ENCODE measurements at places on chromosomes 4 and X.

- no peak for DNase-seq
These were observed 50.5 kb downstream of the HELT start for GRCh38 chr4:185068837-185069236.

GRCh38 chrX:45689971-45690370, 489.3 kb upstream of the DIPK2B start:
- no peak for DNase-seq

DNA sequence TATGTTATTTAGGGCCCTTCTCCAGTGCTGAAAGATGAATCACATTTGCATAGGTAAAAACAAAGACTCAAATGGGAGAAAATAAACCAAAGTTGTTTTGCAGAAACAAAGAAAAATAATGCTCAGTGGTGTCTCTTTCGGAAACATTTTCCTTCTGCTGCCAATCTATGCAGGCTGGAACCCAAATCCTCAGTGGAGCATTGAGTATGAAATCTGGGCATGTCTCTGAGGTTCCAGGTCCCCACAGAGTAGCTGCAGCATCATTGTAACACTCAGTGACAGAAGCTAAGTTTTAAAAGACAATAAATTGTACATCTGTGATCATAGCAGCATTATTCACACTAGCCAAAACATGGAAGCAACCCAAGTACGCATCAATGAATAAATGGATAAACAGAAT, 303.6 kb downstream of the FBXW7 start:
- no peak for DNase-seq

- DNase-seq = no peak
These were observed 320.5 kb upstream of the EMCN start for GRCh38 chr4:100838286-100838685.

GRCh38 chr4:90419124-90419711, 292.0 kb downstream of the CCSER1 start:
- DNase-seq = no peak

- DNase-seq = no peak
These were observed 23.5 kb downstream of the OTC start for GRCh38 chrX:38375891-38376290.

DNA sequence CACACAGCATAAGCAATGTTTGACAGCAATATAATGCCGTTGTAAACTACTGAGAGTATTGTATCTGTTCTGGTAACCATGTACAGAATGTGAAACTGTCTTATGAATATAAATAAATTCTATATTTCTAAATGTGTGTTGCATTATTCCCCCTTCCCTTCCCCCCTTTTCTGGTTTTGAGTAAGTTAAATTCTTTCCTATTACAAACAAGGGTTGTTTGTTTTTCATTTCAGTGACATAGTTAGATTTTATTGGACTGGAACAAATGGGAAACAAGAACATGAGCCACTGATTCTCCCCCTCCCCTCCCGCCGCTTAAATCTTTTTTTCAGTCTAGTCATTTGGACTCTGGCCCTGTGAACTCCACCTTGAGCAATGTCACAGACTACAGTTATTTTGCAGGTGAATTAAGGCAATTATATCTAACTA, 69.8 kb downstream of the GPAT3 start:
- no peak for DNase-seq

DNA sequence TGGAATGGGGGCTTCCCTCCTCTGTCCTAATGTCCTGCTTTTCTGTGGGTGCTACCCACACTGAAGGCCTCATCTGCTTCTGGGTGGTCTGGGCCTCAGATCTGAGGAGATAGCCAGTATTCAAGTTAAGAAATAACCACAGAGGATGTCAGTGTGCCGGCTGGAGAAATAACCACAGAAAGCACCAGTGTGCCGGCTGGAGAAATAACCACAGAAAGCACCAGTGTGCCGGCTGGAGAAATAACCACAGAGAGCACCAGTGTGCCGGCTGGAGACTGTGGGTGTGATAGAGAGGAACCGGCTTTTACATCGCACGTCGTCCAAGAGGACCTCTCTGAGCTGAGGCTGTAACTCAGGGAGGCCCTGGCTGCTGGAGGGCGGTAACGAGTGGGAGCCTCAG, 65.7 kb upstream of the PSAPL1 start:
- no peak for DNase-seq

DNA sequence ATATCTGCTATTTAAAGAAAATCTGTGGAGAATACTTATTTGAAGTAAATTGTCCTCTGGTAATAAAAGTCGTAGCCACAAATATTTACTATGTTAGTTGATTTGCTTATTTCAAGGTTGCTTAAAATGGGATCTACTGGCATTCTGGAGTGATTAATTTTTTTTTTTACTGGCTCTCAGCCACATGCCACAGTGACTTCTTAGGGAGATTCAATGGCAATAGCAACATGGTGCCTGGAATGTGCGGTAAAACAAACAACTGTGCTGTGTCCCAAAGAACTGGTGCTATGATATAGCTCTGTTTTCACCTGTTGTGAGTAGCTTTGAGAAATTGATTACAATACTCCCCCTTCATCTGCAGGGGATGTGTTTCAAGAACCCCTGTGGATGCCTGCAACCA, 324.3 kb downstream of the GPAT3 start:
- no peak for DNase-seq

- DNase-seq = no peak
These were observed 13.5 kb downstream of the RXFP1 start for GRCh38 chr4:158535130-158535614.

- peak; percentile 1 for DNase-seq
These were observed 88.4 kb downstream of the ZXDA start for GRCh38 chrX:57821703-57822387.

GRCh38 chr4:139042981-139043460, 27.4 kb downstream of the NOCT start:
- no peak for DNase-seq

GRCh38 chr4:151717909-151718628, 42.7 kb downstream of the GATB start:
- DNase-seq = no peak

DNA sequence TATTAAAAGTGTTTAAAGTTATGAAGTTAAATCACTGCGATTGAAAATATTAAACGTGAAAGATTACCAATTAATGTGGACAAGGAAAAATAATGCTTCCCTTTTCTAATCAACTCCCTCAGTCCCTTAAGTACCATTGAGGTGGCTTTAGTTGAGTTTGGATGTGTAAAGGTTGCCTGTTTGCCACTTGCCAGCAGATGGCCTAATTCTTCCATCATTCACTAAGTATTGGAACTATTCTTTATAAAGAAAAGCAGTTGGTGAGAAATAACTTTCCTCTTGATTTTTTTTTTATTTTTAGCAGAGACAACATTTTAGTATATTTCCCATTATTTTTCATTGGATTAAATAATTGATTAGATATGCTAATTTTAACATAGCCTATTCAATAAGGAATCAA, 295.9 kb upstream of the TACR3 start:
- DNase-seq = no peak

DNA sequence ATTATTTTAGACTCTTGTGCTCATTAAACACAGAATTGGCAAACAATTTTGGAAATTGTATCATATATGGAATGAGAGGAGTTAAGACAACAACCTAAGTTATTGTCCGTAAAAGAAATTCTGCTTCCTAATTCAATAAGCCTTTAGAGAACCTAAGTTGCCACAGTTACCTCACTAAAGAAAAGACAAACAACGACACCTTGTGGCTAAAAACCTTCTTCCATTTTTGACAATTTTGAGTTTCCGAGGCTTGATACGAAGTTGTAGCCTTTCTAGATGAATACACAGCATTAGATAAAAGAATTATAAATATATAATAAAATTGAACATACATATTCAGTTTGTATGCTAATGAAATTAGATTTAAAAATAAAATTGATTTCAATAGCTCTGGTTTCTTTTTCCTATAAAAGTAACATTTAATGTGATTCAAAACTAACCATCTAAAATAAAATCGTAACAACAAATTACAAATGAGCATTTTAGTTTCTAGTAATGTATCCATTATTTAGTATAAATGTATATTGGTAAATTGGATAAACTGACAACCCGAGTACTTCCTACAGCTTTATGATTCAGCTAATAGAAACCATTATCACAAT, 275.1 kb downstream of the GPM6A start:
- no peak for DNase-seq

- DNase-seq = no peak
These were observed at the start of gene PCDH18 for GRCh38 chr4:137531986-137532868. Gene PCDH18, minus strand, starts transcription at chr4:137532494. Its CDS starts 406 bp downstream, at chr4:137532088.
